Psoas muscle (tissue), 8 donors: ENCODE measurements at places on chromosomes 1 and 21. TPM values are rescaled to one million over a fixed set of nuclear protein-coding genes. Genes with fewer than 3 reads are reported as not detected.
A peak's percentile ranks its signal among the peaks of the same experiment; 100 is the strongest.

GRCh38 chr1:202315576-202316168 lies 26.1 kb downstream of the UBE2T start:
- DNase-seq: peak; percentile 83

GRCh38 chr1:229155472-229155871 lies 115.4 kb upstream of the RAB4A start:
- peak; percentile 64 for DNase-seq

DNA sequence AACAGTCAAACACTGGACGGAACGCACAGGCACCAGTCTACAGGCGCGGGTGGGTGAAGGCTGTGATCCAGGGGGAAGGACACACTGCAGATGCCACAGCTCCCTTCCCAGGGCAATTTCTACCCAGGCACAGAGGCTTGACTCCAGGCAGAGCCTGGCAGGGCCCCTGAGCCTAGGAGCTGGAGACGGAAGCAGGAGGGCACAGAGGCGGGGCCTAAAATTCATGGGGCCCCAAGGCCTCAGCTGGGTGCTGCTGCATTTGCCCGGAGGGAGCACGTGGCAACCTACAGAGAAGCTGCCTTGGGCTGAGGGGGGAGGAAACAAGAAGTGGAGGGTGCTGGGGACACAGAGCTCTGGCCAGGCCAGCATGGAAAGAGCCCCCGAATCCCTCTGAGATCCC lies 41.2 kb downstream of the UBE2G2 start:
- DNase-seq: no peak

TSPEAR gene
- not detected for total RNA-seq
